Upper lobe of right lung (tissue), 1 donor: ENCODE measurements at places on chromosomes 7 and 10. TPM values are rescaled to one million over a fixed set of nuclear protein-coding genes. Genes with fewer than 3 reads are reported as not detected.

DNA sequence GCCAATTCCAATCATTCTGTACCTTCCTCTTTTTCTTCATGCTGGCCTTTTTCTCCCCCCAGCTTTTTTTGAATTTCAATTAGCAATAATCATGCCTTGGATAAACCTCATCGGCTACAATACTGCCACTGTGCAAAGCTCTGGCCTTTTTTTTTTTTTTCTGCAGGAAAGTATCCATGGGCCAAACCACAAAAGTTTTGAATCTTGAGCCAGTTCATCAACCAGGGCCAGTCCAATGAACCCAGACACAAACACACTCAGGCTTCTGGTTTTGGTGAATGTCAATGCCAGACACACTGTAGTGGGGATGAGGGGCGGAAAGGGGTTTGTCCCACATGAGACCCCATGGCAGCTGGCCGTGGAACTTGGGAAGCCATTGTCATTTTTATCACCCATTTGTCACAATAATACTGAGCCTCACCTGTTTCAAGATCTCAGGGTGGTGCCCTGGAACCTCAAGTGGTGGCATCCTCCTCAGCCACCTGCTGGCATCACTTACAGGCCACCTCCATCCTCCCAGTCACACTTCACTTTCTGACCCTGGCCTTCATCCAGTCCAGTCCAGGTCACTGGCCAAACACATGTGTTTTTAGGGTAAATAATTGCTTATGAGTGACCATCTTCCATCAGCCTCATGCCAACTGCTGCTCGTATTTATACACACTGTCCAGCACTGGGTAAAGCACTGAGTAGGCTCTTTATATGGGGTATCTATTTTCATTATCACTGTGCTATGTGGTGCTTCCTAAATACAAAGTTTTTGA lies 40.8 kb upstream of the TSPAN33 start:
- no peak overlapping the region for H3K4me3 ChIP-seq
- no peaks in the 10 kb centered on the region for H3K4me1 ChIP-seq
- no peak overlapping the region for H3K27ac ChIP-seq
- H3K36me3 ChIP-seq, result no peaks in the 10 kb centered on the region
- H3K27me3 ChIP-seq, result no peaks in the 10 kb centered on the region

DNA sequence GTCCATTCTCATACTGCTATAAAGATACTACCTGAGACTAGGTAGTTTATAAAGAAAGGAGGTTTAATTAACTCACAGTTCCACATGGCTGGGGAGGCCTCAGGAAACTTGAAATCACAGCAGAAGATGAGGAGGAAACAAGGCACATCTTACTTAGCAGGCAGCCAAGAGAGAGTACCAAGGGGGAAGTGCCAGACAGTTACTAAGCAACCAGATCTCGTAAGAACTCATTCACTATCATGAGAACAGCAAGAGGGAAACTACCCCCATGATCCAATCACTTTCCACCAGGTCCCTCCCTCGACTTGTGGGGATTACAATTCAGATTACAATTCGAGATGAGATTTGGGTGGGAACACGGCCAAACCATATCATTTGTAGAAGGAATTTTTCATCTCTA lies 36.3 kb downstream of the NHLRC2 start:
- no peak for DNase-seq
- H3K27me3 ChIP-seq, result no peaks in the 10 kb centered on the region
- H3K27ac ChIP-seq, result no peak overlapping the region
- peaks cover 15% of the 10 kb centered on the region for H3K36me3 ChIP-seq
- H3K4me3 ChIP-seq, result no peak overlapping the region

MOSPD3 gene
- total RNA-seq, result 14.7 TPM

C10orf143 gene
- total RNA-seq, result 3.4 TPM

MALRD1 gene
- total RNA-seq, result 7.0 TPM
